ENCODE measurements at places on chromosomes 5 and 9.

DNA sequence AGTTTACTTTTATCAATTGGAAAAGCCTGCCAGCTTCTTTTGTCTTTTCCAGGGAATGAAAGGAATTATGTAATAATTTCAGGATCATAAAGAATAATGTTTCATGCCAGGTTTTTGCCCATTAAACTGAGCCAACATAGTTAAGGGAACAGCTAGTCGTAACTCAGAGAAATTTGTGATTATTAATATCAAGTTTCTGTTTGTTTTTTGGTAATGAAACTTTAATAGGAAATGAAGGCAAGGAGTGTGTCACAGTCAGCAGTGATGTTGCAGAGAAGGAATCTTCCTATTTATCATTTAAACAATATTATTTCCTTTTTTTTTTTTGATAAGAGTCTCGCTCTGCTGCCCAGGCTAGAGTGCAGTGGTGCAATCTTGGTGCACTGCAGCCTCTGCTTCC, 10.7 kb downstream of the NFIL3 start:
- DNase-seq = no peak

GRCh38 chr9:8349376-8349775, 549.8 kb upstream of the DMAC1 start:
- DNase-seq = no peak

- peak; percentile 32 for DNase-seq
Measured at GRCh38 chr5:67050125-67050524, 146.5 kb downstream of the CD180 start.

- peak; percentile 28 for DNase-seq
Measured at GRCh38 chr9:114155995-114156656, 789 bp downstream of the COL27A1 start.

DNA sequence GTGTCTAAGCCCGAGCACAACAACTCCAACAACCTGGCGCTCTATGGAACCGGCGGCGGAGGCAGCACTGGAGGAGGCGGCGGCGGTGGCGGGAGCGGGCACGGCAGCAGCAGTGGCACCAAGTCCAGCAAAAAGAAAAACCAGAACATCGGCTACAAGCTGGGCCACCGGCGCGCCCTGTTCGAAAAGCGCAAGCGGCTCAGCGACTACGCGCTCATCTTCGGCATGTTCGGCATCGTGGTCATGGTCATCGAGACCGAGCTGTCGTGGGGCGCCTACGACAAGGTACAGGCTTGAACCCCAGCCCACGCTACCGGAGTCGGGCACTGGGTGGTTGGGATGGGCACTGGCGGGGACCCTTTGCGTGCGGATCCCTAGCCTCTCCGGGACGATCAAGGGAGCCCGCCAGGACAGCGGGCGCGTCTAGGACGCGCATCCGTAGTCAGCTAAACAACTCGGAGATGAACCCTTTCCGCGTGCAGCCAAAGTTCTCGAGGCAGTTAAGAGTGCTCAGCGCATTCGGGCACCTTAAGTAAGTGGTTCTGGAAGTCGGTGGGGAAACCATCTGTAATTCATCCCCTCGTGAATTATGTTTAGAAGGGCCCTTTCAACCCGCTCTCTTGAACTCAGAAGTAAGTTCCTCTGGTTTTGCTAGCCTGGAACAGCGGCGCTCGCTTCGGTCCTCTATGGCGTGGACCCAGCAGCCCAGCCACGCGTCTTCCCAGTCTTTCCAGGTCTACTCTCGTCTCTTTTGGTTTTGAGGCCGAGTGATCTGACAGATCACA, 1.3 kb downstream of the KCNN2 start:
- DNase-seq = no peak

- no peak for DNase-seq
Measured at GRCh38 chr9:137404961-137405567, 17.9 kb downstream of the EXD3 start.

GRCh38 chr9:115155037-115155436, 37.1 kb upstream of the TNC start:
- no peak for DNase-seq

DNA sequence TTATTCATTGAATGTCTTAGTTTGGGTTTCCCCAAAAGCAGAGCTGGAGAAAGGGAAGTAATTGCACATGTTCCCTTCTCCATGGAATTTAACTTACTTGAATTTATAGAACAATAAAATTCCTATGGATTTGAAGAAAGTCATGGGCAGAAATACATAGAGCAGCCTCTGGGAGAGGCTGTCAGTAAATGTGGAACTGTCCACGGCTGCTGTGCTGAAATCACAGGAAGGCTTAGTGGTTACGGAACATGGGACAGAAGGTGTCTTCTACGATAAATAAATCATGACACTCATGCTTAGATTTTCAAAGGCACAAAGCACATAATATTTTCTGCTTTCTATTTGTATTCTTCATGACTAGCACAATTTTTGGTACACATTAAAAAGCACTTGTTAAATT, 440.6 kb upstream of the IZUMO3 start:
- no peak for DNase-seq

DNA sequence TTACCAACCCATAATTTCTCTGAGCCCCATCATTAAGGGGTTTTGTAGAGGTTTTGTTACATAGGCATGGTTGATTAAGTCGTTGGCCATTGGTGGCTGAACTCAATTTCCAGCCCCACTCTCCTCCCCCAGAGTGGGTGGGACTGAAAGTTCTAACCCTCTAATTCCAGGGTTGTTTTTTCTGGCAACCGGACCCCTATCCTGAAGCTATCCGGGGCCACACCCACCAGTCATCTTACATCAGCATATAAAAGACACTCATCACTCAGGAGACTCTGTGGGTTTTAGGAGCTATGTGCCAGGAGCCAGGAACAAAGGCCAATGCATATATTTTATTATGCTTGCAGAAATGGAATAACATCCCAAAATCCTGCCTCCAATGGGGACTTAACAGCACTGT, 186.0 kb downstream of the NXNL2 start:
- DNase-seq = no peak

GRCh38 chr5:168879331-168879730, 300.2 kb upstream of the PANK3 start:
- DNase-seq = no peak

DNA sequence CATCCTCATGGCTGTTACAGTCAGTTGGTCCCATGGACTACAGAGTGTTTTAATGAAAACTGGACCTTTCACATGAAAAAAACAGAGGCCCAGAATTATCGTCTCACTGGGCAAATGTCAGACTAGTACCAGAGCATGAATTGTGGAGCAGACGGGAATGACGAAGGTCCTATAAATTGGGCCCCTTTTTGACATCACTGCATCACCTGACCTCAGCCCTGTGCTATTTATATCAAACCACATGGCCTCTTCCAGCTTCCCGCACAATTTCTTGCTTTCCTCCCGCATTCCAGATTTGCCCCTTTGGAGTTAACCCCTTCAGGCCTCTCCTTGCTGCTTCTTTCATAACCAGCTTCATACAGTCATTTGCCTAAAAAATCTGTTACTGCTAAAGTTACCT, 301.7 kb downstream of the ATPSCKMT start:
- no peak for DNase-seq

GRCh38 chr9:68507806-68508145, 32.9 kb downstream of the TMEM252 start:
- DNase-seq = no peak

Data from epithelial cell of esophagus (primary cell).